ENCODE measurements at places on chromosomes 6 and 20.

- peak; percentile 38 for DNase-seq
These were observed 225.7 kb downstream of the UST start for GRCh38 chr6:148972481-148972880.

GRCh38 chr20:41293269-41294037, 24.1 kb downstream of the ZHX3 start:
- DNase-seq: no peak

DNA sequence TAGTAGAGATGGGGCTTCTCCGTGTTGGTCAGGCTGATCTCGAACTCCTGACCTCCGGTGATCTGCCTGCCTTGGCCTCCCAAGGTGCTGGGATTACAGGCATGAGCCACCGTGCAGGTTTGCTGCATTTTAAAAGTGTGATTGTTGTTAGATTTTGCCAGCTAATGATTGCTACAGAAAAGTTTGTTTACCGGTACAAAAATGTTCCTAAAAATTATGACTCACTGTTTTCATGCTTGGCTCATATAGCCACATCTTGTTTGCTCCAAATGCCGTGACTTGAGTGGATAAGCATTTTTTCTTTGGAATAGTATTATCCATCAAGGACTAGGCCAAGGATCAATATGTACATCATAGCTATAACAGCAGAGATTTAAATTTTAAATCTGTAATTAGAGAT, 24.3 kb downstream of the LRRN4 start:
- DNase-seq: no peak

DNA sequence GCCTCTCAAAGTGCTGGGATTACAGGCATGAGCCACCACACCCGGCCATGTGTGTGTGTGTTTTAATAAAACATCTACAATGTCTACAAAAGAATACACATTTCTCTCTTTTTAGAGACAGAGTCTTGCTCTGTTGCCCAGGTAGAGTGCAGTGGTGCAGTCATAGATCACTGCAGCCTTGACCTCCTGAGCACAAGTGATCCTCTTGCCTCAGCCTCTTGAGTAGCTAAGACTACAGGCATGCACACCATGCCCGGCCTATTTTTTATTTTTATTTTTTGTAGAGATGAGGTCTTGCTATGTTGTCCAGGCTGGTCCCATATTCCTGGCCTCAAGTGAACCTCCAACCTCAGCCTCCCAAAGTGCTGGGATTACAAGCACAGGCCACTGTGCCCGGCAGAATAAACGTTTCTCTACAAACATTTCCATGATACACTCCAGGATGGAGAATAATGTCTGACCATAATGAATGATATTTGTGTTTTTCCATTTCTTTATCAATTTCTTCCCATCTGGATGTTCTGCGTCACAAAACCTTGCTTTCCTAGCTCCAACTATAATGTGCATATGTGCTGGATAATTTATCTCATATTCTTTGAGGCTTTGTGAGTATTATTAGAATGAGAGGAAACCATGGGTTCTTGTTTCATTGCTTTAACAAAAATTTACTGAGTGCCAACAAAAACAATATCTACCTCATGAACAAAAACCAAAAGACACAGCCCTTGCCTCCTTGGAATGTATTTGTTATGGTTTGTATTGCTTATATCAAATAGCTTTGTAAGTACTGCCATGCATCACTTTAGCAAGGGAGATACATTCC, 28.6 kb upstream of the CCN2 start:
- peak; percentile 100 for DNase-seq

GRCh38 chr6:169966312-169967181, 215.1 kb downstream of the ERMARD start:
- DNase-seq: no peak

GRCh38 chr20:38987777-38988176, 25.6 kb downstream of the DHX35 start:
- DNase-seq: no peak

GRCh38 chr6:115524821-115525220, 535.9 kb downstream of the FRK start:
- DNase-seq: no peak
